ENCODE measurements at places on chromosomes 4 and X.

GRCh38 chrX:142233400-142233799 is 28.3 kb upstream of the MAGEC2 start:
- DNase-seq = no peak

- no peak for DNase-seq
Measured at GRCh38 chr4:105979506-105979905, 84.2 kb downstream of the NPNT start.

- DNase-seq = peak; percentile 50
Measured at GRCh38 chr4:37687194-37687562, 1.0 kb upstream of the RELL1 start.

DNA sequence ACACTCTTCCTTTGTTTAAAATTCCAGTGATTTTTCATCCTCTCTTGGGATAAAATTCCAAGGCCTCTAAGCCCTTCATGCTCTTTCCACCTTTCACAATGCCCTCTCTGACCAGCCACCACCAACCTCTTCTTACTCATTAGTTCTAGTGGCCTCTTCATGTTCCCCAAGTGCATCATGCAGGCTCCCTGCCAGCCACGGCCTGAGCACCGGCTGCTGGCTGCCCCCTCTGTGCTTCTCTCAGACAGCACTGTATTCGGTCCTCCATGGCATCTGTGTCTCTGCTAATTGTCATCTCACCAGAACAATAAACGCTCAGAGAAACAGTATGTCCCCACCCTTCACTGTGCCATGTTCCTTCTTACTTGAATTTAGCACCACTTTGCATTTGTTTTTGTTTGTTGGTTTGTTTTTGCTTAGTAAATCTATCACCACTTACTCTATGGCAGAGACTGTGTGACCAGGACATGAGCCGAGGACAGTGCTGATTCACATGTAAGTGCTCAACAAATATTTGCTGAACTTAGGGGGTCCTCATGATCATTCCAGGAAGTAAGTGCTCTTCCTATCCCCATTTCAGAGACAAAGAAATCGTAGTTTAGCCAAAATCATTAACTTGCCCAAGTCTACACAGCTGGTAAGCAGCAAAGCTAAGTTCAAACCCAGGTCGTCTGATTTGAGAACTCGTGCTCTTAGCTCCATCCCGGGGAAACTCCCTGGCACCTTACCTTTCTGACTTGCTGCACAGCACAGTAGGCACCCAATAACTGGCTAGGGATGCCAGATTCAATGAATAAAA is 77.1 kb upstream of the UCP1 start:
- DNase-seq = peak; percentile 23

DNA sequence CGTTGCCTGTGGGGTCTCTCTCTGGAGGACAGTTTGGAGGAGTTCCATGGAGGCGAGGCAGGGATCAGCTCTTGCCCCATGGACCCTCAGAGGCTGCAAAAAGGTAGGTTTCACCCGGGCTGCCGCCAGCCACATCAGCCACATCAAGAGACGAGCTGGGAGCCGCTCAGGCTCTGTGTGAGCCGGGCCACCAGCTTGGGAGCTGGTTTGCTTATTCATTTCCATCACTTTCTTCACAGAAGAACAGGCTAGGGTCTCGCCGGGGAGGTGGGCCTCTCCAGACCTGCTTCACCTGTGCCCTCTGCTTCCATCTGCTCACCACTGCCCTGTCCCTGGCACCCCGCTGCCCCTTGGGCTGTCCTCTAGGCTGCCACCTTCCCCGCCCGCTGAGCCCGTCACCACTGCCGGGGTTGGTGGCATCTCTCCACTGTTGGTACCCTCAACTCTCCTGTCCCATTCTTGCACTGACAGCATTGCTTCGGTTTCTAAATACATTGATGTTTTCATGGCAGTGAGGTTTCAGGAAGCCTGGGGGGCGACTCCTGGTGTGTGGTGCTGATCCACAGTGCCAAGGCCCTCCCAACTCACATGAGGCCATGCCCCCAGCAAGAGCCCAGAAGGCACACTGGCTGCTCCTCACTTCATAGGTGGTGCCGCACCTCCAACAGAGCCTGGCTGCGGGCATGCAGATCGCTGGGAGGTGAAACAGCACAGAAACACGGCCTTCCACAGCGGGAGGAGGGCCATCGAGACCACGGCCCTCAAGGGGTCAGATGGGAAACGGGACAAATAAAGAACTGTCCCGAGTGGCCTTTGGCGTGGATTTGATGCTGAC is 4.5 kb upstream of the TREX2 start:
- no peak for DNase-seq
